ENCODE measurements at places on chromosomes 5 and 9.

- no peak for DNase-seq
These were observed 188.3 kb downstream of the AGTPBP1 start for GRCh38 chr9:85553475-85553874.

DNA sequence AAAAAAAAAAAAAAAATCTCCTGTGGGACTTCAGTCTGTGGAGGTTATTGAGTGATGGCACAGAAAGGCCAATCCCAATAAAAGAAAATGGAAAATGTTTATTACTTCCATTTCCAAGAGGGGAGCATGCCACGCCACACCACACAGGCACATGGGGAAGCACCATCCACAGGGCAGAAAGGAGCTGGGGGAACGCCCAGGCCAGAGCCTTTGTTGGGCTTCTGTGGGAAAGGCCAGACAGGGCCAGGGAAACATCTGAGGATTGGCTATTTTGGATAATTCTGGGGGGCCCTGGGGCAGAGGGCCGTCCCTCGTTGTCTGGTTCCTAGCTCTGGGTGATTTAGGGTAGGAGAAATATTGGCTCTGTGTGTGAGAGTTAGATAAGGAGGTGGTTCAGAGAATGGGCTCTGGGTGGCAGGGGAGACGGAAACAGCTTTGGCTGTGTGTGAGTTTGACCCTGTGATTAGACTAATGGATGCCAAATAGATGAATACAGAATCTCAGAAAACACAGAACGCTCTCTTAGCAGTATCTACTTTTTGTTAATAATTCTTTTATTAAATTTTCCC is 49.0 kb upstream of the ABL1 start:
- no peak for DNase-seq

- DNase-seq, result no peak
These were observed 251.3 kb downstream of the GAS1 start for GRCh38 chr9:86695910-86696424.

DNA sequence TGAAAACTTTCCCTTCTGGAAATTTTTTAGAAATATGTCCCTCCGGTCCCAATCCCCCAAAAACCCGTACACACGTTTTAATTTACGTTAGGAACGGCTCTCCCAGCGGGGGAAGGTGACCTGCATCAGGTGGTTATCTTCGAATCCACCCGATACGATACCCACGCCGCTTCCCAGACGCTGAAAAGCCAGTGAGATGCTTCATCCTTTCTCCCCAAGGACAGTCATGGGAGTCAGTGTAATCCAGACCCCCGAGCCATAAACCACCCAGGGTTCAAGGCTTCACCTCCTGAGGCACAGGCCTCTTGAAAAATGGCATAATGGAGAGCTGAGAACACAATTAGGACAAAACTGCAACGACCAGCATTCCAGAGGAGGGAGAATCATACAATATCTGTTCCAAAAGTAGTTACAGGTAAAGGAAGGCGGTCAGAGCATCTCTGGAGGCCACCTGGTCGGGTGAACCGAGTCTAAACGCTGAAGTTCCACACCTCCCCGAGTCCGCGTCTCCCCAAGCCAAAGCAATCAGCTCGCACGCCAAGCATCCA is 857 bp downstream of the FAM169A start:
- no peak for DNase-seq

DNA sequence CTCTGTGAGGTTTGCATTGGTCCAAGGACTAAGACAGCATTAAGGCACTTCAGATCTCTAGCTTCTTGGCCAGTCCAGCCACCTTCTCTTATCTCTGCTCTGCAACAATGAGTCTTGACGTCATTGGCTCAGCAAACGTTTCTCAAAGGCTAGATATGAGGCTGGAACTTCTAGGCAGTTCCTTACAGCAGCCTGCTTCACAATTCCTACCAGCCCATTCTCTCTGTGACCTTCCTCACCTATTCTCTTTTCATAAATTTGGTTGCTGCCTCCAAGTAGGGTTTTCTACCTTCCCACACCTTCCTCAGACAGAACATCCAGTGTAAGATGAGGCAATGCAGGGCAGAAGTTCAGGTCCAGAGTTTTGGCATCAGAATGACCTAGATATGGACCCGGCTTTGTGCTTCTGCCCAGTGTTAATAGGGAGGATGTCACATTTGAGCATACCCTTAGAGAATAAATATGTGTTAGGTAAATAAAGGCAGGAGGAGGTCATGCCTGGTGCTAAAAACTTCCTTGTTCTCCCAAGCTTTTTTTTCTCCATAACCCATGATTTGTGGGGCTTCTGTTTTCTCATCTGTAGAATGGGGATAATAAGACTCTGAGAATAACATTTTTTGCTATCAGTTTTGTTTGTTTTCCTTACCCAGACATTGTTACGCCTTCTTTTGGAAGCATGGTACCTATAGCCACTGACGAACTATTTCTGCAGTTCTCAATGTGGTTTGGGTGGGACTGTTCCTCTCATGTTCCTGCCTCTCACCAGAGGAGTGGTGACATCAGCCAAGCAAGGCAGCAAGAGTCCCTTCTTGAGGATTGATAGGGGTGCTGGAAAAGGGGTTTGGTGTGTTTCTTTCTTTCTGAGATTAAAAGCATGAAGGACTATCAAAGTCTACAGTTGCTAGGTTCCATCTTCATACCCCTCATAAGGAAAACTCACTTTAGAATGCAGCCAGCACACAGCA is 220.6 kb upstream of the TRIM32 start:
- DNase-seq, result no peak

- no peak for DNase-seq
These were observed 10.2 kb downstream of the GFRA3 start for GRCh38 chr5:138264183-138264582.
